Activated T-cell treated with anti-CD3 and anti-CD28 coated beads, Interleukin-2, amount 50 U/mL, for 4 hours (primary cell): ENCODE measurements at places on chromosomes 6 and 20. TPM values are rescaled to one million over a fixed set of nuclear protein-coding genes. Genes with fewer than 3 reads are reported as not detected.

KIF25 gene
- total RNA-seq: not detected

PTCHD4 gene
- total RNA-seq: not detected

DNA sequence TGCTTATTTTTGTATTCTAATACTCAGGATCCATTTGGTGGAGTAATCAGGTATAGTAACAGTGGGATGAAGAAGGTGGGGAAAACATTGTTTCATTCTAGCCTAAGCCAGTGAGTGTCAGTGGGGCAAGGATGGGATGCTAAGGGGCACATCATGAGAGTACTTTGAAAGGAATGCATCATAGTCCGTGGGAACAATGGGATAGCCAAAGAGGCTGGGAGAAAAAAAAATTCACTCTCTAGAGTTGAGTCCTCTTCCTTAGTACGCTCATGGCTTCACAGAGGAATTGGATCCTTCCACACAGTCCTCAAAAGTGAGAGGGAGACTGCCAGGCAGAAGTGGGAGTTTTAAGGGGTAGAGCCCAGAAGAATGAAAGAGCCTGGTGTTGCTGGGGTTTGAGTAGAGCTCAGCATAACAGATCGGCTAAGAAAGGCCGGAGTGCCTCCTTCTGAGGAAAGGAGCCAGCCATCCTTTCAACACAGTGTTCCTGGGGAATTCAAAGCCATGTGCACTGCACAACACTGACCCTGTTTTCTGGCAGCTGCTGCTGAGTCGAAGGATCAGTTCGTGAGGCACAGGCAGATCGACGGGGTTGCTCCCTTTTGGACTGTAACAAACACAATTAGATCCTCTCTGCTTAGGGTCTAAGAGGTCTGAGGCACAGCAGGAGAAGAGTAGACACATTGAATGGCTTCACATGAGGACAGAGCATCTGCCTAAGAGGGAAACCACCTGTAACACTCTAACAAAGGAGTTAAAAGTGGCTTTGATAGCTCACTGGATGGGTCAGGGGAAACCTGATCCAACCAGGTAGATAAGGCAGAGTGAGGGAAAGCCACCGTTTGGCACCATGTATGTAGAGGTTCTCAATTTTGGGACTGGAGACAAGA is 61.2 kb downstream of the ELOVL5 start:
- no peak for DNase-seq

- DNase-seq: no peak
These were observed 311.9 kb upstream of the SULF2 start for GRCh38 chr20:48096957-48097890.

DNA sequence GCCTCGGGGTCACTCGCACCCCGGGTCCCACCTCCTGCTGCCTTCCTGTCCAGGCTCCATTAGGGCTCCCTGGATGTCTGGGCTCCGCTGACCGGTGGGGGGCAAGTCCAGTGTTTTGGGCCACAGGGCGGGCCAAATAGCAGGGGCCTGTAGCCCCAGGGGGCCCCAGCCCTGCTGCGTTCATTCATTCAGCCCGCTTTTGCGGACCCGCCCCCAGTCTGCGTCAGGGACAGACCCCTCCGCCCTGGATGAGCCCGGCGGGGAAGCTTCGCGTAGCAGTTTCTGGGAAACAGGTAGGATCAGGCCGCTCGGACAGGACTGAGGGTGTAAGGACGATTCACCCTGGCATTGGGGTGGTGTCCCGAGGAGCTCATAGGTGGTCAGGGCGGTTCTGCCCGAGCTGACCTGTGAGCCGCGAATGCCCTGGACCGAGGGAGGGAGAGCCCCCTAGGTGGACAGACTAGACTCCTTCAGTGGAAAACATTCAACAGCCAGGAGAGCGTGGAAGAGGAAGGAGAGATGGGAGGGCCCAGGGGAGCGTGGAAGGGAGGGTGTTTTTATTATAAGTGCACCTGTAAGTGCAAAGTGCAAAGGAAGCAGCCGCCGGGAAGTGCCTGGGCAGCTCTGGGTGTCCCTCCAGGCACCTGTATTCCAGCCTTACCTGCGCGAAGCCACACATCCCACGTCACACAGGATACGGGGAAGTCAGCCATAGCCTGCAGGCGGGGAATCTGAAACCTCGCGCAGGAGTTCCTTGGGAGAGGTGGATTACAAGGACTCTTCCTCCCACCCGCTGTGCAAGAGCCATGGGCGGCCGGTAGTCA is 662 bp downstream of the ENTPD6 start:
- no peak for DNase-seq
